ENCODE measurements at places on chromosomes 1 and 21.

DNA sequence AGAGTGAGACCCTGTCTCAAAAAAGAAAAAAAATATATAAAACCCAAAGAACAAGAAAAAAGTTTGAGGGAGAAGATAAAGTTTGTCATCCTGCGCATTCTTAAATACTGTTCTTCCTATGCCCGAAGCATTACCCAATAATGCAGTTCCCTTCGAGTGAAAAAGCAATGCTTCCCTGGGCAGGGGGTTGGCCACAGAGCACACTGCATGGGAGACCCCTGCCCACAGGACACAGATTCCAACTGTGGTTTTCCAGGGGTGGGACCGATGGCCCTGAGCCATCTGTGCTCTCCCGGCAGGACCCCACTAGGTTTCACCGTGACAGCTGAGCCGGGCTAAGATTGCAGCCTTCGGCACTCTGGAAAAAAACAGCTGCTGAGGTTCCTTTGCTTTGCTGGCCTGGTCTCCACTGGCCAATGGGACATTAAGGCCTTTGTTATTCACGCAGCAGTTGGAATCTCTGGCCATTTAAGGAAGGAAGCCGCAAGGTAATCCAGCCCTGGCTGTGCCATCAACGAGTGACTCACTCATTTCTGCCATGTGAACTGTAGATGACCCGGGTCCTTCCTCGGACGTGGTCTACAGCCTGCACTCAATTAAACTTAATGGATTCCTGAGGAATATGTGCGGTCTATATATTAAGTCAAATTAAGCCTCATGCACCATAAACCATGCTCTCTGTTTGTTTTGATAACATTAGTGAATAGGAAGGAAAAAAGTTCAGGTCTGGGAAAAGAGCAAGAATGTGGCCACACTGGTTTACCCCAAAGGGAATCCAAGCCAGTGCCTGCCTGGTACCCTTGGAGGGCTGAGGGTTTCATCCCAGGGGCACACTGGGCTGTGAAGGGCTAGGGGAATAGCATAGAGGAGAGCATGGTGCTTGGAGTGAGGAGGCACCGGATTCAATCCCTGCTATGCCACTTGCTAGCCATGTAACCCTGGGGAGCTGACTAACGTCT, 163.2 kb downstream of the ZBTB18 start:
- DNase-seq, result no peak

DNA sequence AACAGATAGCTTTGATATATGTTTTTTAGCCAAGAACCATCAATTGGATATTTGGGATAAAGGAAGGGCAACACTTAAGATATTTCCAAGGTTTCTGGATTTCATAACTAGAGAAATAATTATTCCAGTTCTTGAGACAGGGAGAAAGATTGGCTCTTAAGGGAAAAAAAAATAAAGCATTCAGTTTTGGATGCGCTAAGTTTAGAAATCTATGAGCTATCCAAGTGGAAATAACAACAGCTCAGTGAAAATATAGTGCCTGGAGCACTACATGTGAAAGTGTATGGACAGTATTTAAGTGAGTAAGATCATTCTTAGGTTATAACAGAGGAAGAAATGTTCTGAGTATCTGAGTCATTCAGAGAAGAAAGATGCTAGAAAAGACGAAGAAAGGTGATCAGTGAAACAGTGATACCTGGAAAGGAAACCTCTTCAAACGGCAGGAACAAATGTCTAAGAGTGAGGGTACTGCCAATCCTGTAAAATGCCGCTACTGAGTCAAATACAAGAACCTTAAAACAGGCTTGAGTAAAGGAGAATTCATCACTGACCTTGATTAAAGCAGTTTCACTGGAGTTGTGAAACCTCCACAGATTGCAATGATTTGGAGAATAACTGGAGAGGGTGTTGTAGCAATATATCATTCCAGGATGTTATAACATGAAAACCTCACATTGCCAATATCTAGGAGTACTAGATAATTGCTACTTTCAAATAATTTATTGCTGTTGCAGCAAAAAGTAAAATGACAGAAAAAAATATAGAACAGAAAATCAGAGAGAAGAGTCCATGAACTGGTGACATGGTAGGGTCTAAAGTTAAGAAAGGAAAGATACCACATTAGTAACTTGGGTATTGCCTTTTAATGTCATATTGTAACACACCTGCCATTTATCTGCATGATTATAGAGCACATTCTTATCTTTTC, 482.1 kb upstream of the RGS18 start:
- no peak for DNase-seq

DNA sequence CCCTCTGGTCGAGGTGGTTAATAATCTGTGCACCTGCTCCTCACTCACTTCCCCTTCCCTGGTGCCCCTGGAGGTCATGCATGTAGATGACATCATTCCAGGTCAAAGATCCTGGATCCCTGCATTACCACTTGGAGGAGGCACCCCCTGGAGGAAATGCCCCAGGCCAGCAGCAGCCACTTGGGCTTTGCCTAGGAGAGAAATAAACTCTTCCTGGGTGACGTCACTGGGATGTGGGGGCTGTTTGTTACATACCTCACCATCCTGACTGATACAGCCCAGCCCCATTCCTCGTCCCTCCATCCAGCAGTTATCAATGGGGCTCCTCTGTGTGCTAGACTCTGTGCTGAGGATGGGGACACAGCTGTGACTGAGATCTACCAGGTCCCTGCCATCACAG, 433.6 kb downstream of the PTPRU start:
- DNase-seq, result no peak

GRCh38 chr1:84675106-84675505, 15.2 kb downstream of the SSX2IP start:
- DNase-seq, result no peak

GRCh38 chr1:8365661-8366362, 47.9 kb downstream of the SLC45A1 start:
- no peak for DNase-seq

DNA sequence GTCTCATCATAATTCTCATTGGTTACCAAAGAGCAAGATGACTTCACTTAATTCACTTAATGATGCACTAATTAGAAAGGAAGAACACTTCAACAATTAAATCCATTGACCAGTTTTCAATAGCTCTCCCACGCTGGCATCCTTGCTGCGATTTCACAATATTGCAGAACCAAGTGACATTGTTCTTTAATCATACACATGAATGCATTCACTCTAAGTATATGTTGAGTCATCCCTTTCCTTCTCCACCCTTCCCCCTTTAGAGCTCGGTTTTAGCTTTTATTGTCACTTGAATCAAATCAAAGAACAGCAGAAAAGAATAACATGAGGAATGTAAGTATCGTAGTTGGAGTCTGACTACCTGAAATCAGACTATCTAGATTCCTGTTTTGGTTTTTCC, 233.6 kb upstream of the FMN2 start:
- DNase-seq, result no peak

- DNase-seq, result no peak
Observed at GRCh38 chr1:19505693-19506457, 20.5 kb upstream of the CAPZB start.

DNA sequence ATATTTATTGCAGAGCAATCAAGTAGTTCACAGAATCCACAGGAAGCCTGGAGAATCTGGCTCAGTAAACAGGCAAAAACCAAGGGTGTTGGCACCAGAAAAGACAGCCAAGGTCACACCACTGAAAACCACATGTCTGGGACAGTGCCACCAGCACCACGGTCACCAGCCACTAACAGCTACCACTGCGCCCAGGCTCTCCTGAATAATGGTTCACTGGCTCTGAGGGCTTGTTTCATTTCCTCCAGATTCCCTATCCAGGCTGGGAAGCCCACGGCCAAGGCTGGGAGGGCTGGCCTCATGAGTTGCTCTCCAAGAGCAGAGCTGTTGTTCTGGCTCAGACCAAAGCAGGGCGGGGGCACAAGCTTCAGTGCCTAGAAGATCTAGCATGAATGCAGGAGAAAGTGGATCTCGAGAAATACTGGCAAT, 54.5 kb upstream of the PTGFRN start:
- no peak for DNase-seq

GRCh38 chr21:37478794-37479193, 112.2 kb downstream of the DYRK1A start:
- DNase-seq, result no peak

GRCh38 chr1:178311164-178311563, 185.6 kb downstream of the CLEC20A start:
- no peak for DNase-seq

DNA sequence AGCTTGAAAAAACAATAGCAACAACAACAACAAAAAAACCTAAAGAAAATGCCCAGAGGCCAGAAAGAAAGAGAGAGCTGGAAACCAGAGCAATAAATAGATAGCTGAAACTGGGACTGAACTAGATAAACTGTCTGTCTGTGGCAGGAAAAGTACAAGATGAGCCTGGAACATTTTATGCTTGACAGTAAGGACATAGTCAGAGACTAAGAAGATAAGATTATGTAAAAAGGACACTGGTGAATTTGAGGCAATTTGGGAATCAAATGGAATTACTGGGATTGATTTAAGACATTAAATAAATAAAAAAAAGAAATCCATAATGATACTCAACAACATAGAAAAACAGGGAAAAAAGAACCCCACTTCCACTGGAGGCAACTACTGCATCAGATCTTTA, 1.7 kb upstream of the KIFAP3 start:
- DNase-seq, result no peak

GRCh38 chr1:70284366-70284765, 63.2 kb downstream of the SRSF11 start:
- no peak for DNase-seq

DNA sequence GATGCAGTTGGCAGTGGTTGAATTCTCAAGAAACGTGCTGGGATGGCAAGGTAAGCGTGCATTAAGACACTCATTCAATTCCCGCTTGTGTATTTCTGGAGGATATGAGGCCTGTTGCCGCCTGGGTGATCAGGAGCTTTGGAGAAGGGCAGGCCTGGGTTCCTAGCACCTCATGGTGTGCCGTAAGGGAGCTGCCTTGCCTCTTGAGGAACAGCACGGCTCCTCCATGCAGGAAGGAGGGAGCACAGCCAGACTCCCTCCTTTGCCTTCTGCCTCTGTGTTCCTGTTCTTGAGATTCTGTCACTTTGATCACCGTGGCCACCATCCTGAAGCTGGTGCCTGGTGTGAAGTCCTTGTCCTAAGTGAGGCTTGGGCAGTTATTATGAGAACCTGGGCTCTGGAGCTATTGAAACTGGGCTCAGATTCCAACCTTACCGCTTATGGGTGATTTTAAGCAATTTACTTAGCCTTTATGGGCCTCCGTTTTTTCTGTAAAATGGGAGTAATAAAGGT, 18.3 kb downstream of the SLFNL1 start:
- no peak for DNase-seq

- DNase-seq, result peak; percentile 9
Observed at GRCh38 chr1:244050014-244050834, 859 bp upstream of the ZBTB18 start.

- no peak for DNase-seq
Observed at GRCh38 chr1:53601031-53601745, 137.8 kb downstream of the GLIS1 start.

DNA sequence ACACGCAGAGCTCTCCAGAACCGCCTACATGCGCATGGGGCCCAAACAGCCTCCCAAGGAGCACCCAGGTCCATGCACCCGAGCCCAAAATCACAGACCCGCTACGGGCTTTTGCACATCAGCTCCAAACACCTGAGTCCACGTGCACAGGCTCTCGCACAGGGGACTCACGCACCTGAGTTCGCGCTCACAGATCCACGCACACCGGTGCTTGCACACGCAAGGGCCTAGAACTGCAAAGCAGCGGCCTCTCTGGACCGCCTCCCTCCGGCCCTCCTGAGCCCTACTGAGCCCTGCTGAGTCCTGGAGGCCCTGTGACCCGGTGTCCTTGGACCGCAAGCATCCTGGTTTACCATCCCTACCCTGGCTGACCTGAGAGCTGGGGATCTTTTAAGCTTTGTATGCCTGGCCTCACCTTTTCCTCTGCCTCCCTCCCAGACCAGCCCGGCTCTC, 8.3 kb downstream of the OLIG2 start:
- no peak for DNase-seq

Measured in hematopoietic multipotent progenitor cell treated with erythropoietin and hydrocortisone succinate and interleukin-3 and kit ligand, for 15 days (in vitro differentiated cells).